ENCODE measurements at places on chromosomes 16 and 17.

DNA sequence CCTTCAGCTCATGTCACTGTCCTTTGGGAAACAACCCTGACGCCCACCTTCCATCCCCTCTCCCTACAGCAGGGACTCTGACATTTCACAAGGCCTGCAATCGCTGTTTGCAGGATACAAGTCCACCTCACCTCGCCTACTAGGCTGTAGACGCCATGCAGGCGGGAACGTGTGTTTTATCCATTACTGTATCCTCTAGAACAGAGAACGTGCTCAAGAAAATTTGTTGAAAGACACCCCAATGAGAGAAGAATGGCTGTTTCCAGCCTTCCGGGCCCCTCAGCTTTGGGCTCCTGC lies 1.5 kb upstream of the TTYH2 start:
- peak overlapping the region; percentile 44 for H3K4me3 ChIP-seq
- no peaks in the 10 kb centered on the region for H3K27me3 ChIP-seq
- DNase-seq, result no peak
- peaks cover 7% of the 10 kb centered on the region for H3K4me1 ChIP-seq

GRCh38 chr16:87012954-87013938 lies 303.9 kb downstream of the C16orf95 start:
- no peaks in the 10 kb centered on the region for H3K4me1 ChIP-seq
- no peak overlapping the region for H3K27ac ChIP-seq

DNA sequence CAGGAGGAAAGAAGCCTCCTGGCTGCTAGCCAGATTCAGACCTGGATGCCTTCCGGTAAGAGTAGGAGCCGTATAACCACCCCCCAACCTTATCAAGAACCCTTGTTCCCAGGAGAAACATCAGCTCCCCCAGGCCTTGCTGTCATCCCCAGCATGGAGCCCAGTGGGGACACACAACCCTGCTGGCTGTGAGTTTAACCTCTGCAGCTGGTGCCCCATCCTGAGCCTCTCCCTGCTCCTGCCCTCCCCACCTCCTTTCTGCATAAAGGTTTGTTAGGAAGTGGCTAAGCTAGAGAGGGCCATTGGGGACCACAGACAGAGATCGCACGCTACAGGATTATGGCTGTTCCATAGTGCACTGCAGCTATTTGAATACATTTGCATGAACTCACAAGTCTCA lies 55.5 kb upstream of the RPL38 start:
- no peaks in the 10 kb centered on the region for H3K36me3 ChIP-seq
- H3K27me3 ChIP-seq, result no peaks in the 10 kb centered on the region
- H3K27ac ChIP-seq, result no peak overlapping the region
- no peaks in the 10 kb centered on the region for H3K4me1 ChIP-seq

DNA sequence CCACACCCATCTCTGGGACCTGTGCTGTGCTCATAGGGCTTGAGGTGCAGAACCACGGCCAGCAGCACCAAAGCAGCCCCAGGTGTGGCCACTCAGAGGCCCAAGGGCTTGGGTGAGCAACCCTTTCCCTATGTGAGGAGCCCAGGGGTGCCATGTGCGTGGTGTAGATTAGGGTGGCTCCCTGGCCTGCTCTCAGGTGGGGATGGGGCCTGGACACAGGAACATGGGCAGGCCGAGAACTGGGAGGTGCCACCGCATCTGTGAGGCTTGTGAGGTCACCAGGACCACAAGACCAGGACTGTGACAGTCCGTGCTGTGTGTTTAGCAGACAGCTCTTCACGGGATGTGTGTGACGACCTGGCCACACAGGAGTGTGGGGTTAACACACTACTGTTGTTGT lies 103.5 kb upstream of the ZNF750 start:
- no peak overlapping the region for H3K27ac ChIP-seq
- H3K4me3 ChIP-seq, result no peak overlapping the region
- no peak for DNase-seq
- no peaks in the 10 kb centered on the region for H3K27me3 ChIP-seq
- H3K4me1 ChIP-seq, result no peaks in the 10 kb centered on the region

GRCh38 chr17:65583921-65584603 lies 22.6 kb upstream of the AXIN2 start:
- H3K27me3 ChIP-seq, result no peaks in the 10 kb centered on the region
- H3K36me3 ChIP-seq, result no peaks in the 10 kb centered on the region
- no peak overlapping the region for H3K4me3 ChIP-seq
- no peaks in the 10 kb centered on the region for H3K4me1 ChIP-seq

DNA sequence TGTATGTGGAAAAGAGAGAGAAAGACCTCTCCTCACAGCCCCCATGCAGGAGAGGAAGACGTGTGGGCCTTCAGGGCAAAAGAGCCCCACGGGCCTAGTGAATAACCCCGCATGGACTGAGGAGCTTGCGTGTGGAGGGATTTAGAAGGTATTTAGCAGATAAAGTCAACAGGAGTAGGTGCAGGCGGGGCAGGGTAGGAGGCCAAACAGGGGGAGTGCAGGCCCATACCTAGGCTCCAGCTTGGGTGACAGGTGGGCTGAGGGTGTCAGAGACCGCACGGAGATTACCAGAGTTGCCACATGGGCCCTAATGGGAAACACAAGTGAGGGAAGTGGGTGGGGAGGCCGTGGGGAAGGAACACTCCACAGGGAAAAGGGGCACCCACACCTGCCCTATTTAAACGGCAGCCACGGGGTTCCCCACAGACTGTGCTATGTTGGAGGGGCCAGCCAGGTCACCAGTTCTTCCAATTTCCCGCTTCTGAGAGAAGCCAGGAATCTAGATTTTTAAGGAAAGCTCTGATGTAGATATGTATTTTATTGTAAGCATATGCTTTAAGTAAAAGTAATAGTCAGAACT lies 8.2 kb upstream of the CNGB1 start:
- no peak overlapping the region for H3K27ac ChIP-seq
- no peaks in the 10 kb centered on the region for H3K36me3 ChIP-seq
- no peak for DNase-seq

DNA sequence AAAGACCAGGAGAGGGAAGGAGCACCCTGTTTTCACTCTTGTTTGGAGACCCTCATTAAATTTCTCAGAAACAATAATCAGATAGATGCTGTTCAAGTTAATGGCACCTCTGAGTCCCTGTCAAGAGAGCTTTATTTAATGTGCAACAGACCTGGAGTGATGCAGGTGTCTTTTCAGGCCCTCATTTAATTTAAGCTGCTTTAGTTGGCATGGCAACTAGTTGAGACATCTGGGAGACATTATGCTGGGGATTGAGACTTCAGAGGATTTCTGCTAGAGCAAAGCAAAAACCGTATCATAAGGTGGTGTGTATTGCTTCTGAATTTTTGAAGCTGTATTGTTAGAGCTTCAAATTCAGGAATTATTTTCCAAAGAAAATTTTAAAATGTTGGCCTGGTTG lies 108.5 kb downstream of the NLK start:
- no peak overlapping the region for H3K27ac ChIP-seq
- H3K36me3 ChIP-seq, result no peaks in the 10 kb centered on the region
- H3K4me3 ChIP-seq, result no peak overlapping the region
- DNase-seq, result no peak
- no peaks in the 10 kb centered on the region for H3K27me3 ChIP-seq
- no peaks in the 10 kb centered on the region for H3K4me1 ChIP-seq

DNA sequence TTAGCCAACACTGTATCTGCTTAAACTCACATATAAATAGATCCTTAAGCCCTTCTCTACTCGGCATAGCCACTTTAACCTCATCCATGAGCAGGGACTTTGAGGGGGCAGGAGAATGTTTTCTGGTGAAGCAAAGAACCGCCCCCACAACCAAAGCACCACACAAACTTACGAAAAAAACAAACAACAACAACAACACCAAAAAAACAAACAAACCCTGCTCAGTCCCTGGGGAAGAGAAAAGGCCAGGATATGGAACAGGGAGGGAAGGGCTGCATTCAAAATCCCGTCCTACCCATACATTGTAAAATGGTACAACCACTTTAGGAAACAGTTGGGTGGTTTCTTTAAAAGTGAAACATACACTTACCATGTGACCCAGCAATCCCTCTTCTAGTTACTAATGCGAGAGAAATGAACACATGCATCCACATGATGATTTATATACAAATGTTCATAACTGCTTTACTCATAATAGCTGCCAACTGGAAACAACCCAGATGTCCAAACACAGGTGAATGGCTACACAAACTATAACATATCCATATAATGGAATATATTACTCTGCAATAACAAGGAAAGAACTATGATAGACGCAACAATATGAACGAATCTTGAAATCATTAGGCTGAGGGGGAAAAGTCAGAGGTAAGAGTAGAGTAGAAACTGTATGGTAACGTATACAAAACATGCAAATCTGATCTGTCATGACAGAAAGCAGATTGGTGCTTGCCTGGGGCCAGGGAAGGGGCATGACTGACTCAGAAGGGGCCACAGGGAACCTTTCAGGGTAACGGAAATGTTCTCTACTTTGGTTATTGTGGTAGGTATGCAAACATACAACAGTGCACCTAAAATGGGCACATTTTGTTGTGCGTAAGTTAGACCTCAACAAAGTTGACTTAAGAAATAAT lies 37.7 kb upstream of the TOB1 start:
- H3K27ac ChIP-seq, result peak overlapping the region; percentile 95
- no peaks in the 10 kb centered on the region for H3K36me3 ChIP-seq
- peaks cover 34% of the 10 kb centered on the region for H3K4me1 ChIP-seq
- no peak overlapping the region for H3K4me3 ChIP-seq
- no peaks in the 10 kb centered on the region for H3K27me3 ChIP-seq
